ENCODE measurements at places on chromosomes 1 and 21.
A peak's percentile ranks its signal among the peaks of the same experiment; 100 is the strongest.

GRCh38 chr1:192801451-192801850 lies 7.4 kb upstream of the RGS2 start:
- DNase-seq: no peak

- peak; percentile 17 for DNase-seq
Measured at GRCh38 chr1:213374369-213374768, 323.3 kb downstream of the RPS6KC1 start.

- no peak for DNase-seq
Measured at GRCh38 chr1:158019171-158019868, 25.9 kb downstream of the KIRREL1 start.

- no peak for DNase-seq
Measured at GRCh38 chr1:228405200-228405978, 1.2 kb downstream of the TRIM11 start.

Measured in stimulated activated CD4-positive, alpha-beta T cell treated with anti-CD3 and anti-CD28 coated beads, Interleukin-15, amount 100 ng/mL, for 1 hour (primary cell).